ENCODE measurements at places on chromosomes 13 and 19.

GRCh38 chr13:29817604-29818378 is 32.6 kb downstream of the UBL3 start:
- DNase-seq, result no peak

GRCh38 chr13:24148414-24149235 is 11.9 kb upstream of the SPATA13 start:
- DNase-seq, result no peak

GRCh38 chr13:33466262-33466661 is 180.7 kb upstream of the STARD13 start:
- no peak for DNase-seq

DNA sequence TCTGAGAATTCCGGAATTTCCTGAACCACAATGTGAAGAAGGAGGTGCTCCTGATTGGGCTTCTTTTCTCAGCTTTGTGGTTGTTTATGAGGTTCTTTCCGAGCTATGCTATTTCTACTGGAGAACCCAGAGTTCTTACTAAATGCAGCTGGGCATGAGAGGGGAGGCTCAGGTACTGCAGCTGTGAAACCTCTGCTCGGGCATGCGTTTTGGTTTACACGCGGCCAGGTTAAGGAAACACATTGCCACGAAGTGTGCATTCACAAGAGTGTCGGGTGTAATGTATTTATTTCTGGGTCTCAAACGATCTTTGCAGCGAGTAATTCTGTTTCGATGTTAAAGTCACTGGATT is 661 bp upstream of the MIR17HG start:
- DNase-seq, result no peak

Measured in stimulated activated CD8-positive, alpha-beta memory T cell treated with anti-CD3 and anti-CD28 coated beads, Interleukin-7, amount 100 ng/mL, for 1 hour (primary cell).